Activated CD4-positive, alpha-beta T cell treated with anti-CD3 and anti-CD28 coated beads for 1 hour (primary cell): ENCODE measurements at places on chromosomes 4 and X.

DNA sequence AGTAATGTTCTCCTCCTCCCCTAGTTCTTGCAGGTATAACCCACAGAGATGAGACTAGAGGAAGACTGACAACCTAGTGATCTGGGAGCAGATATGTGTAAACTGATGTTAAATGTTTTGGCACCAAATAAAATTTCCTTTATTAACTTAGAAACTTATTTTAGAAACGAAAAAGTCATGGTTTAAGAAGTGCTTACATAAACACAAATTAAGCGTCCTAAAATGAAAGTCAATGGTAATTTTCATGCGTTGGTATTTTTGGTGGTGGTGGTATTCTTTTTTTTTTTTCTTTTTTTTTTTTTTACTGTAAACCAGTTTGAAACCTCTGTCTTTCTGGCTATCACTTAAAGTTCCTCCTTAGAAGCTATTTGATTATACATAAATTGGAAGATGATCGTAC, 1438.1 kb upstream of the TENM3 start:
- no peak for DNase-seq

- DNase-seq, result no peak
These were observed 40.8 kb downstream of the RAPGEF2 start for GRCh38 chr4:159143687-159144086.

GRCh38 chr4:7664106-7664505, 229.4 kb upstream of the PSAPL1 start:
- DNase-seq, result no peak

DNA sequence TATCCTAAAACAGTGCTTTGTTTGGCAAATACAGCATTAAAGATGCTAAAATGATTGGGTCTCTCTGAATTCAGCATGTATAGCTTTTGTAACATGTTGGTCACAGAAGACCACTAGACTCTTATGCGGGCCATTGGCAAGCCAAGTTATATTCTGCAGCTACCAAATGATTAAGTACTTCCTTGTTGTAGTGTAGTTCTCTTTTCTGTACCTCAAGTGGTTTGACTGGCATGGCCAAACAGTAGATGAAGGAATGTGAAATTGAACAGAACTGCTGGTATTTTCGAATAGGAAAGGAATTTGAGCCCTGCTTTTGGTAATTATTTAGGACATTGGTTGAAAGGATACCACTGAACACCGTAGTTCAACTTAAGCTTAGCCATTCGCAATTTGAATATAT, 193.9 kb upstream of the GPC4 start:
- DNase-seq, result no peak

GRCh38 chrX:13520351-13520750, 49.0 kb upstream of the EGFL6 start:
- no peak for DNase-seq

DNA sequence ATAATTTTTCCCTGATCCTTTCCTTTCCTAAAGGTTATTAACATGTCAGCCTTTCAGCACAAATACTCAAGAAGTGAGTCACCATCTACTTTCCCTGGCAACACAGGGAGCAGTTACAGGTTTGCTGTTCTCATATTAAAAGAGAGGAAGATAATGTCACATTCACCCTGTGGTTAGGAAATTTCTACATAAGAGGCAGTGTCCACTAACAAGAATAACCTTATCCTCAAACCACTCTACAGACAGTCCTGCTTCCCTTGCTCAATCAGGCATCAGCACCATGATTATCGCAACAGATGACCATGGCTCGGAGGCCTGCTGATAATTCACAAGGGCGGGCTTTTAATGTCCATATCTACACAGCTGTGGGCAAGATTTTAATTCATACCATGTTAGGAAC, 30.9 kb downstream of the RNF150 start:
- no peak for DNase-seq

- no peak for DNase-seq
These were observed 104.4 kb upstream of the ARHGAP24 start for GRCh38 chr4:85370400-85371032.

DNA sequence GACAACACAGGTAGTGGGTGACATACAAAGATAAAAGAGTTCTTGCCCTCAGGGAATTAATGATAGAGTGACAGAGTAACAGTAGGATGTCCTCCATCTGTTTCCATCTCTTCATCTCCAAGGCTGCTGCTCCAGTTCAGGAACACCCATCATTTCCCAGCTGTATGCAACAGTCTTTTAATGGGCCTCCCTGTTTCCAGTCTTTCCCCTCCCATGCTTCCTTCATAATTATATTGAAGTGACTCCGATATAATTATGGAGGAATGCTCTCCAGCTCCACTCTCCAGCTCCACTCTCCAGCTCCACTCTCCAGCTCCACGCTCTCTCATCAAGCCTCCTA, 65.3 kb upstream of the MSN start:
- no peak for DNase-seq

- DNase-seq, result peak; percentile 19
These were observed 361.1 kb downstream of the MID1IP1 start for GRCh38 chrX:39162322-39162735.

DNA sequence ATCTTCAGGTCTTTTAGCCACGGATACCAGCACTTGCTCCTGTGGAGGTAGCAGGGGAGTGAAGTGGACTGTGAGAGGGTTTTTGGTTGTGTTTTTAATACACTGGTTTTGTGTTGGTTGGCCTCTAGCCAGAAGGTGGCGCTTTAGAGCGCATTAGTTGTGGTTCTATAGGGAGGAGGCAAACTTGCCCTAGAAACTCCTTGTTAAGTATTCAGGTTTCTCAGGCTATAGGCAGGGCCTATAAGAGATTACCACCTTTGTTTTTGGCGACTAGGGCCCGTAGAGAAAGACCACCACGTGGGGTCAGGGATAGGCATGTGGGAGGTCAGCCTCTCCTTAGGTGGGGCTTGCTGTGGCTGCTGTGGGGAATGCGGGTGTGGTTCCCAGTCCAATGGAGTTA, 221.6 kb upstream of the SPANXN4 start:
- no peak for DNase-seq

GRCh38 chr4:97942137-97942536, 201.1 kb downstream of the STPG2 start:
- no peak for DNase-seq

- DNase-seq, result peak; percentile 28
These were observed 863 bp upstream of the FAM193A start for GRCh38 chr4:2535376-2536192.

DNA sequence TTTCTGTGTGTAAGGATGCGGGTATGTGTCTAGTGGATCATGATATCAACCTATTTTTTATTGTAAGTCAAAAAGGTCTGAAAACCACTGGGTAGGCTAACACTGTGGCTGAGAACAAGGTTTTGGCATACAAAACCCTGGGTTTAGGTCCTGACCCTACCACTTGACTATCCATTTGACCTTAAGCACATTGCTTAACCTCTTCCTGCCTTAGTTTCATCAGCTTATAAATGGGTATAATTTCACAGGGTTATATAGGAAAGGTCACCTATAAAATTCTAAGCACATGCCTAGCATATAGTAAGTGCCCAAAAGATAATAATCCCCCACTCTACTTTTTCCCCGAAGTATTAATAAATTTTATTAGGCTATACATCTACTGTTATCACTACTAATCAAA, 263.0 kb downstream of the UNC5C start:
- no peak for DNase-seq

DNA sequence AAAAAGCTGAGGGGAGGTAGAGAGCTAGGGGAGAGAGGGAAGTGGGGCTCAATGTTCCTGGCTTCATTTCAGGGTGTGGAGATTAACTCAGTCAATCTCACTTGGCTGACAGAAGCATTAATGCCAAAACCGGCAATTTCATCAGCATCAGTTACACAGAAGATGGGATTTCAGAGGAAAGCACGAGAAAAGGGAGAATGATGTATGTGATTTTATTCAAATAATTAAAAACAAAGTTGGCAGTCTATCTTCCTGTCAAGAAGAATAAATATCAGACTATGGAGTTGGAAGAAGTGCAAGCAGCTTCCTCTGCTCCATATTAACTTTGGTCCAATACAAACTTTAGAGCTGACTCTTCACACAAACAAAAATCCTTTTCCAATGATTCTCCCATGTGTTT, 29.6 kb upstream of the HCCS start:
- no peak for DNase-seq

DNA sequence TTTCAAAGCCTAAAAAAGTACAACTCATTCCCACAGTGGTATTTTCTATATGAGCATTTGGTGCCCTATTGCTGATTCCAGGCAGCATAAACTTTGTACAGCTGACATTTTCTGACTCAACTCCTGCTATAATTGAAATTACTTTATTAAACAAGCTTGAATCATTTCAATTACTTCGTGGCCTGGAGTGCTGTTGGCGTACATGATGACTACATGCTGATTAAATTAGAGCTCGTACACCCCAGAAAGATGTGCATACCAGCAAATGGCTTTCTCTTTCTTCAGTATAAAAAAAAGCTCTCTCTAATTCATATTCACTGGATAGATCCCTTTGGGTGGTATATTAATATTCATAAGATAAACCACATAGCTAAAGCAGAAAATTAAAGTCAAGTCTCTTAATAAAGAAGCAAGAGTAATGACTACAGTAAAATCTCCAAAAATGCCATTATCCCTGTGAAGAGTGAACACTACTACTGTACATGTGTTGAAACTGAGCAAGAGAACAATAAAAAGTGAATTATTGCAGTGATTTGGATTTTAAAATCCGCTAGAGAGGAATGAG, 245.0 kb upstream of the IGFBP7 start:
- no peak for DNase-seq

DNA sequence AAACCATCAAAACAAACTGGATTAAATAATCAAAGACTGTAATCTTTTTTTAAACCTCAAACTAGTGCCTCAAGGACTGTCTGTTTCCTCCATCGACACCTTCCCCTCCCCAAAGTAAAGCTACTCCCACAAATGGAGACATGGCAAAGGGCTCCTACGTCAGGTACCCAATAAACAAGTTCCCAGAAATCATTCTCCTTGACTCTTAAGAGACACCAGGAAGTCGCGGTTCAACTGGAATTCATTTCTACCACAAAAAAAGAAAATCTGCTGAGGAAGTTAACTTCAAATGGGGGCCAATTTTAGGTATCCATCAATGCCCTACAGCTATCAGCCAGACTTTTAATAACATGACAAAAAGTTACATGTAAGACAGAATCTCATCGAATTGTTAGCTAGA, 2.5 kb downstream of the RPS4X start:
- no peak for DNase-seq

GRCh38 chr4:180434131-180434895, 1808.9 kb upstream of the TENM3 start:
- DNase-seq, result no peak

- no peak for DNase-seq
These were observed 46.1 kb downstream of the BMX start for GRCh38 chrX:15546745-15547144.

DNA sequence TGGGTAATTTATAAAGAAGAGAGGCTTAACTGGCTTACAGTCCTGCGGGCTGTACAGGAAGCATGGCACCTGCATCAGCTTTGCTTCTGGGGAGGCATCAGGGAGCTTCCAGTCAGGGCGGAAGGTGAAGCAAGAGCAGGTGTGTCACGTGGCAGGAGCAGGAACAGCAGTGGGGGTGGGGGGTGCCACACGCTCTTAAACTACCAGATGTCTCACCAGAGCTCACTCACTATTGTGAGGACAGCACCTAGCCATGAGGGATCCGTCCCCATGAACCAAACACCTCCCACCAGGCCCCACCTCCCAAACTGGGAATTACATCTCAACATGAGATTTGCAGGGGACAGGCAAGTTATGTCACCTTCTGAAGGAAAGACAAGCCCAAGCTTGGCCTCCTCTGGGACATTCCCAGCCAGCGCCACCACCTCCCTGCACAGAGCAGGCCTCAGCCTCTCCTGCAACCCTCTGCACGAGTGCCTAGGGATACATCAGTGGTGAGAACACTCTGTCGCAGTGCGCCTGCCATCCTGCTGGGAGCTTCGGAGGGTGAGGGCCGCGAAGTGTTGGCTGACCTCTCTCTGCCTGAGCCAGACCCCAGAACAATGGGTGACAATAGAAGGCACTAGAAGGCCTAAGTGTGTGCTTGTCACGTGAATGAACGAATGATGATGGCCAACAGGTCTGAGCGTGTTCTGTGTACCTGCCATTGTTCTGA, 244.3 kb downstream of the EVC2 start:
- DNase-seq, result no peak

DNA sequence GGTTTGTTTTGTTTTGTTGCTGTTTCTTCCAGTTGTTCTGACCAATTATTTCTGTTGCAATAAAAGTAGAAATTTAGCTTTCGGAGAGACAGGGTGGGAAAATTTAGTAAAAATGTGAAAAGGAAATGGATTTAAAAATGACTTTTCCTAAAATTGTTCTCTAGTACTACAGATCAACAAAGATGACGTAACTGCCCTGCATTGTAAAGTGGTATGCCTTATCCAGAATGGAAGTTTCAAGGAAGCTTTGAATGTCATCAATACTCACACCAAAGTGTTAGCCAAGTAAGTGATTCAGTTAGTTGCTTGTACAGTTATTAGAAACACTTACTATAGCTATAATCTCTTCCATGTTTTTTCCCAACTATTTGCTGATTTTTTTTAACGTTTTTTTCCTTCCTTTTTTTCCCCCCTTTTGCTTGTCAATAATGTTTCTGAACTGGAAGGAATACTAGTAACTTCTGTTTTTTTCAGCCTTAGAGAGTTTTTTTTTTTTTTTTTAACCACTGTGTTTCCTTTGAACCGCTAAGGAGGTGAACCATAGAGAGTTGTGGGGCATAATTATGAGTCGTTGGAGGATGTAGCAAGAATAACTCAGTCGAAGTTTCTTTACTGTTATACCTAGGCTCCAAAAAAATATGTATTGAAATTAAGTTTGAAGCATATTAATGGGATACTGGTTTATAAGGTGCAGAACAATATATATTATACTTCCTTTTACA, 2.2 kb downstream of the SRP72 start:
- no peak for DNase-seq

DNA sequence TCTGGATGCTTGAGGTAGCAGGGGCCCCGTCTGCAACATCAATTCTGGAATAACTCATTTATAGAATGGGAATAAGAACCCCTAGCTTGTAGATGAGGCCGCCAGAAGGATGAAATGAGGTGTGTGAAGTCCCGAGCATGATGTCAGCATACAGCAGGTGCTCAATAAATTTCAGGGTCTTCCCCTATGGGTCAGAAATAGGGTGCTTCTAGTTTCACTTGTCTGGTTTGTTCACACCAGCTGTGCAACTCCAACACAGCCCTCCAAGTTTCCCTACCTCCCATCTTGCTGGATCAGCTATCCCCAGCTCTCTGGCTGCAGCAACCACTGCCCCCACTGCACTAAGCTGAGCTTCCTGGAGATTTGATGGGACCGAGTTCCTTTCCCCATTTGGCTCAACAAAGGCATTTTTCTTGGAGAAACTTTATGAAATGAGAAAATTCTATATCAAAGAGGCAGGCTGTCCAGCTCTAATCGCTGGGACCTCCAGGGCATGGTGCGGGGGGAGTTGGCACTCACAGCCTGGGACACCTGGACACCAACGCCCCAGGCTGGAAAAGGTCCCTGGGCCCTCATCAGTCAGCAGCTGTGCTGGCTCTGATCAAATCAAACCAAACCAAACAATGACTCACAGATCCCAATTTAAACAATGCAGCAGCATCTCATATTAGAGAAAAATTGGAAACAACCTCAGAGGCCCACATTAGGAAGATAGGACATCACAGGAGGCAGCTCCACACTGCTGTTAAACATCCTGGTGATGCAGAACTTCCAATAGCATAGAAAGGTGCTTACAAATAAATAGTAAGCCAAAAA, 13.3 kb downstream of the SLC2A9 start:
- DNase-seq, result no peak
